ENCODE measurements at places on chromosomes 16 and 17.

- DNase-seq: no peak
These were observed 8.3 kb upstream of the RASD1 start for GRCh38 chr17:17504341-17505140.

GRCh38 chr17:21298056-21298982, 13.8 kb downstream of the MAP2K3 start:
- DNase-seq: no peak

DNA sequence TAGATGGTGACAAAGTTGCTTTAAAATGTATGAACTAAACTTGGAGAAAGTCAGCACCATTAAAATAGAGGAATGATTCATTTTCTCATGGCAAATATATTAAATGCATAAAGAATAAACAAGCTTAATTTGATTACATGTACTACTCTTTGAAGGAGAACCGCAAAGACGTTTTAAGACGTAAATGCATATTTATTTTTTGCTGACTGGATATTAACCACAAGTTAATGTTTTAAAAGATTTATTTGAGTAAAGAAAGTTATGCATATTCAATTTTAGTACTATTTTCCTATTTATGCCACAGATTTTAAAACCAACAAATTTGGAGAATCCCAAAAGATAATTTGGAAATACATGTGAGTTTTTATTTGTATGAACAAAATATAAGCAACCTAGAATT, 1121.9 kb downstream of the CDH8 start:
- DNase-seq: no peak

GRCh38 chr17:44733753-44734152, 25.0 kb upstream of the ADAM11 start:
- DNase-seq: peak; percentile 41

DNA sequence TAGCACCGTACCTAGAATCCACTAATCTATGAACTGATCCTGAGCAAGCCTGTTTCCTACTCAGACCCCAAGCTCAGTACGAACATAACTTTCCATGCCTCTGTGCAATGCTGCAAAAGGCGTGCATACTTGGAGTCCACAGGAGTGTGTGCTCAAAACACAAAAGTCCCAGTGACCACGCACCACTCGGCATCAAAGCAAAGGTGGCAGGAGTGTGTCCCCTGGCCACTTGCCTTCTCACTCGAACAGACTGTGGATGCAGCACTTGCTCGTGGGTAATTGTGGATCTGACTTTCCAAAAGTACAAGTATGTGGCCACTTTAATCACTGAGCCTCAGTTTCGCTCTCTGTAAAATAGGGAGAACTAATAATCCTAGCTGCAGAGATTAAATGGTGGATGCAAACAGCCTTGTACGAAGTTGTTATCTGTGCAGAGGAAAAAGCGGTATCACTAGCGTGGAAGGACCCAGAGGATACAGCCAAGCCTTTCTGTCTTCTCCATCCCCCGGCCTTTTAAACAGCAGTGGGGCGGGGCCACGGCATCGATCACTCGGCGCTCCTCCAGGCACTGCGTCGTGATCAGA, 311 bp upstream of the KDM8 start:
- peak; percentile 91 for DNase-seq

GRCh38 chr17:83062011-83062817, 17.2 kb upstream of the METRNL start:
- no peak for DNase-seq

DNA sequence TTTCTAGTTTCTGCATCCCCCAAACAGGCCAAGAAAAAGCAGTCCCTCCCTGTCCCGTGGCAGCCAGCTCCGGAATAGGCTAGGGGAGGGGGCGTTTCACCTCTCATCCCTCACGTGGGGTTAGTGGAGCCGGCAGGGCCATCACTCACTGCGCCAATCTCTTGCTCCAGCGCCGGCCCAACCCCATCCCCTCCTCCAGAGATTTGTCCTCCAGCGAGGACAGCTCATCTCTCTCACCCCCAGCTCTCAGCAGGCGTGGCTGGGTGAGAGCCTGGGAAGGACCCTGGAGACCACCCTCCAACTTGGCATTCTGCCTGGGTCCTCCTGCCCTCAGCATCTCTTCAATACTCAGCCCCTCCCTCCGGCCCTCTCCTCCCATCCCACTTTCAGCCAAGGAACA, 74.1 kb downstream of the TMEM132E start:
- DNase-seq: no peak

- no peak for DNase-seq
These were observed 116.1 kb upstream of the C16orf82 start for GRCh38 chr16:26950636-26951035.
